ENCODE measurements at places on chromosomes 7 and 10.

DNA sequence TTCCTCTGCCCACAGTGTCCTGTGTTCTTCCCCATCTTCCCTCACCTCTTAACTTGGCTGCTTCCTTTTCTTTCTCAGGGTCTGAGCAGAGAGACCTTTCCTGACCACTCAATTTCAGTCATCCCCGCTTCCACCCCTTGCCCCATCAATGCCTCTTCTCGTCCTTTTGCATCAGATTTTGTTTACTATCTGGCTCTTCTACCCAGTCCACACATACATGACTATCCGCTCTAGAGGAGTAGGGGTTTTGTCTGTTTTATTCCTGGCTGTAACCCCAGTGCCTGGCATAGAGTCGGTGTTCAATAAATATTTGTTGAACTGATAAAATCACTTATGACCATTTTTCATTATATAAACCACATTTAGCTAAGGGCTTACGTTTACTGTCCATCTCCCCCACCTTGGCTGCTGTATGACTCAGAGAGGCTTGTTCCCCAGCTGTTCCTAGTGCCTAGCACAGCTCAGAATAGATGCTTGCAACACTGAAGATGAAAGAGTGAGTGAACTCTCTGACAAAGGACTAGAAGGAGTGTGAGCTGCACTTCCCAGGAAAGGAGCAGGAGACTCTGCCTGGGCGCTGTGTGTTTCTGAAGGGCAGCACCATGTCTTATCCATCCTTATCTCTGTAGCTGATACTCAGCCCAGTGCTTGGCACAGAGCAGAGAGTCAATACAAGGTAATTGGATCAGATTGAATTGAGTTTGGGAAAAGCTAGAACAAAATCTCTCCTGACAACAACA is 21.9 kb downstream of the ARID5B start:
- no peak for DNase-seq

DNA sequence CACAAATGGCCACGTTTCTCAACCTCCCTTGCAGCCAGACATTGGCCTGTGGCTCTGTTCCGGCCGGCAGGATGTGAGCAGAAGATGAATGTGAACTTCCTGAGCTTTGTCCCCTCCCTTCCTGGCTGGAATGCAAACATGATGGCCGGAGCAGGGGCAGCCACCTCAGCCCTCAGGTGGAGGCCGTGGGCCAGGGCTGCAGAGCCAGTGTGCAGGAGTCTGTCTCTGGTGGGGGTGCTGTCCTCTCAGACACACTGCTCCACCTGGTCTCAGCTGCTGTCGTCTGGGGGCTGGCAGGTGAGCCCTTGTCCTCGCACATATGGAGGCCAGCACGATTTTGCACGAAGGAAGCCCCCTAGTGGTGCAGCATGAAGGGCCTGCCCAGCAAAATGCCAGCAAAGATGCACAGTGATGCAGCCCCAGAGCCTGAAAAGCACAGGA is 25.3 kb upstream of the PWWP2B start:
- no peak for DNase-seq

GRCh38 chr10:77283326-77283725 is 354.3 kb downstream of the KCNMA1 start:
- no peak for DNase-seq

- DNase-seq, result no peak
Measured at GRCh38 chr7:111027396-111027795, 63.5 kb upstream of the LRRN3 start.

DNA sequence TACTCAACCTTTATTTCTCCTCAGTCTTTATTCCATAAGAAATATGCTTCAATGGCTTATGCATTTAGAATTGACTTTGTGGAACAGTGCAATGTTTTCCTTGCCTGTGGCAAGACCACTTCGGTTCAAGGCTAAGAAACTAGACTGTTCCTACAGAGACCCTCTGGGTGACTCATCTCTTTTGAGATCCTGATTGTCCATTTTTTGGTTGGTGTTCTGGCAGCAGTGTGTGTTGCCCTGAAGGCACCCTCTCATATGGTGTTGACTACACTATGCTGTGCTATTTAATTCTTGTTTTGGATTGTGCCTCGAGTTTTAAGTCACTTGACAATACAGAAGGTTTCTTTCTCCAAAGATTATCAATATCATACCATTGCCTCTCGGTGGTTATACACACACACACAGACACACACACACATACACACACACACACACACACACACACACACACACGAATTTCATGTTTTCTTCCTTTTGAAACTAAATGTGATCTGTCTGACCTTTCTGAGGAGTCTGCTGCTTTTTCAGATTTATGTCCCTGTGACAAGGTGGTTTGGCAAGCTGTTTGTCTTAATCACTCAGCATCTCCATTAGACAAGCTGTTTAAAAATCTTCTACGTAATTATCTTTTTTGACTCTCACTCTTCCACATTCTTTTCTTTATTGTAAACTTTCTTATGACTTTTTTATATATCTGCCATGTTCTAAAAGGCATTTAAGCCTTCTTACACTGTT is 187.2 kb downstream of the VTI1A start:
- no peak for DNase-seq

- peak; percentile 10 for DNase-seq
Measured at GRCh38 chr7:10939237-10939910, 34.3 kb upstream of the PHF14 start.

DNA sequence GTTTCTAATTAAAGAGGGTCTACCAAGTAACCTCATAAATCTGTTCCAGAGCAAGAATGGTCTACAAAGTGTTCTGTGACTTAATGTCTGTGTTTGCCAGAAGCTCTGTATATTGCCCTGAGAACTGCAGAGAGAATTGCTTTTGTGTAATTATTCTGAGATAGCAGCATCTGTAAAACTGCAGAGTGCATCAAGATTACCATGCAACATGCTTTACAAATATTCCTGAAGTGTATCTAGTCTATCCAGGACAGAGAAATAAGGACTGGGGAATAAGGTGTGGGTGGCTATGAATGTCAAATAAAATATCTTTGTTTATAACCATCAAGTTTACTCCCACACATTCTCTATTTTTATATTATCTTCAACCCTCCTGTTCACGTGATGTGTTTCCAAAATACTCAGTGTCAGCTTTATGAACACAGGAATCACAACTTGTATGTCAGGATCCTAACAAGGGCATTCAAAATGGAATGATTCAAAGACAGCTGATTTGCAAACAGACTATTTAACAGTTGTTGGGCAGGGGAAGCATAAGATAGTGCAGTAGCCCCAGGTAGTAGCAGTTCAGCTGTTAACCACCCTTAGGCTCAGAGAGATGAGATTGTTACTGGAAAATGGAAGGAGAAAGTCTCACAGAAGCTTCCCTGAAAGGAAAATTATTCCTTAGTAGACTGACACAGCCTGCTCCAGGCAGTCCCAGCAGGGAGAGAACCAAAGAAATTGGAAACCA is 15.3 kb upstream of the LIPA start:
- DNase-seq, result no peak

- DNase-seq, result no peak
Measured at GRCh38 chr10:119947300-119947699, 54.8 kb downstream of the SEC23IP start.
